ENCODE measurements at places on chromosomes 3 and 15.
A peak's percentile ranks its signal among the peaks of the same experiment; 100 is the strongest.

- DNase-seq = peak; percentile 33
Observed at GRCh38 chr3:47266709-47267489, 15.7 kb downstream of the KIF9 start.

DNA sequence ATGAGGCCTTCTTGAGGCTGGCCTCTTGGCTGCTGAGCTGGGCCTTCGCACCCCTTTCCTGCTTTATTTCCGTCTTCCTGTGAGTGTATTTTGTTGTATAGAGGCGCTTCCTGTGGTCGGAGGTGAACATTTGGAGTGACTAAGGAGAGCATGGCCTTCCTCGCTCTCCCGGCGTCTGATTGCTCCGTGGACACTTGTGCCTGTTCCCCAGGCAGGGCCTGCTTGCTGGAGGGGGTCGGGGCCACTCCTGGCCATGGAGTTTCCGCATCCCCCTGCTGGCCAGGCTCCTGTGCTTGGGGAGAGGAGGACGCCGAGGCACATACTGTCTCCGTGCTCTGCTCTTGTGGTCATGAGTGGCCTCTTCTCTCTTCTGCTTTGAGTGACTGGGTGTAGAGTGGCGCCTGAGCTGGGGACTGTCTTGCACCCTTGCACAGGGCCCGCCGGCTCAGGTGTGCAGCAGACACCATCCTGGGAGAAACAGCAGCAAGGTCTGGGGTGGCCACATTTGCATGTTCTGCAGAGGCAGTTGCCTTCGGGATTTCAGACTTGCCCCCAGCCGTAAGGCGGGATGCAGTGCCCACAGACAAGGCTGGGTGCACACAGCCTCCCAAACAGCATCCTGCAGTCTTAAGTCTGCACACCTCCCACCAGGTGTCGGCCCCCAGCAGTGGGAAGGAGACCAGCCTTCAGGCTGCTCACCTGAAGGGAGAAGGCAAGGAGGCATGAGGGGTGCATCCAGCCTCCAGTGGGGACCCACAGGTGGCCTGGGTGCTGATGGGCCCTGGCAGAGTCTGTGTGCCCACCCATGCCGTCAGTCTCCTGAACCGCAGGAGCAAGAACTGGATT is 16.4 kb downstream of the KLF13 start:
- no peak for DNase-seq

- no peak for DNase-seq
Observed at GRCh38 chr3:129611812-129612533, 5.5 kb upstream of the PLXND1 start.

GRCh38 chr3:141093397-141093796 is 42.2 kb downstream of the SPSB4 start:
- no peak for DNase-seq

GRCh38 chr3:86965166-86965565 is 25.8 kb downstream of the VGLL3 start:
- peak; percentile 28 for DNase-seq

GRCh38 chr3:66101901-66102300 is 63.2 kb upstream of the MAGI1 start:
- DNase-seq = no peak

GRCh38 chr3:33114622-33115023 is 809 bp downstream of the CRTAP start:
- no peak for DNase-seq
